Muscle of arm (tissue), 14 donors: ENCODE measurements at places on chromosomes 7 and 10.

- DNase-seq, result no peak
These were observed 27.7 kb downstream of the DENND11 start for GRCh38 chr7:141674171-141674671.

- DNase-seq, result no peak
These were observed 194.4 kb upstream of the C7orf33 start for GRCh38 chr7:148395990-148396716.

- no peak for DNase-seq
These were observed 195.4 kb upstream of the GHITM start for GRCh38 chr10:83943920-83944319.

- no peak for DNase-seq
These were observed 63.9 kb upstream of the GSDME start for GRCh38 chr7:24821045-24821753.

DNA sequence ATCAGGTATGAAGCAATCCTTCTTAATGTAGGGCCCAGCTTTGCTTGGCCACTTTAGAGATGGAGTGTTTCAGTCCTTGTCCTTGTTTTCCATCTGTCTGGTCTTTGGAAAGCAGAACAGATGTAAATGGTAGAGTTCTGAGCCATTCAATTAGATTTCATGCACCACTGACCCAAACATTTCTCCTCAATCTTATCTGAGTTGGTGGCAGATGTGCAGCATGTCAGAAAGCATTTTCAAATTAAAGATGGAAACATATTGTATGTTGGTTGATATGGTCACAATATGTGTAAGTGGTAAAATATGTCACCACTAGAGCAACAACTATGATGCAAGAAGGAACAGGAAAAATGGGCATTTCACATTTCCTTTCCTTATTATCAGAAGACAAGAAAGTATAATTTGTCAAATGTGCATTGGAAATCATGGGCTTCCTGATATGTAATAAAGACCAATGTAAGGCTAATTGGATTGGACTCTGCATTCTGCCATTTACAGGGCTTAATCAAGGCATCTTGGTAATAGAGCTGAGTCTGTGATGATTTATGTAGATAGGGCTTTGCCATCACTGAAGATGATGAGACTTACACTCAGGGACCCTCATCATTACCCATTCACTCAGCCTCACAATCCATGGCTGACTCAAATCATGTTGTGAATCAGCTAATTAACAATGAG is 750.7 kb downstream of the NRG3 start:
- DNase-seq, result no peak

GRCh38 chr7:33900501-33900900 is 4.8 kb upstream of the BMPER start:
- DNase-seq, result no peak

DNA sequence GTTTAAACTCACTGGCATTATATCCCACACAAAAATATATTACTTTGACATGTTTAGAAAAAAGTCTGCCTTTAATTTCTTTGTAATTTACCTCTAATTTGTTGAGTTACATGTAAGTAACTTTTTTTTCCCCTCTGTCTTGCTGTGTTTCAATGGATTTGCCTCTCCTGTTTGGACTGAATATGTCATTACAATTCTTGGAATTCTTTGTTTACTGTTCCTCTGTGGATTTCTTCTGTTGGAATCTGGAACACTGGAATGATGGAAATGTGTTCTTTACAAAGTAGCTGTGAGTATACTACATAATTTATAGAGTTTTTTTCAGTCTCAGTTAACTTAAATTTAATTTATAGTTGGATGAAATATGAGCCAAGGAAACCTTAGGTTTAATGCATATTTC is 30.4 kb downstream of the SEPTIN7 start:
- peak; percentile 25 for DNase-seq

GRCh38 chr10:34198953-34199352 is 616.1 kb downstream of the PARD3 start:
- DNase-seq, result no peak

GRCh38 chr10:123567984-123568739 is 98.0 kb upstream of the GPR26 start:
- DNase-seq, result no peak

DNA sequence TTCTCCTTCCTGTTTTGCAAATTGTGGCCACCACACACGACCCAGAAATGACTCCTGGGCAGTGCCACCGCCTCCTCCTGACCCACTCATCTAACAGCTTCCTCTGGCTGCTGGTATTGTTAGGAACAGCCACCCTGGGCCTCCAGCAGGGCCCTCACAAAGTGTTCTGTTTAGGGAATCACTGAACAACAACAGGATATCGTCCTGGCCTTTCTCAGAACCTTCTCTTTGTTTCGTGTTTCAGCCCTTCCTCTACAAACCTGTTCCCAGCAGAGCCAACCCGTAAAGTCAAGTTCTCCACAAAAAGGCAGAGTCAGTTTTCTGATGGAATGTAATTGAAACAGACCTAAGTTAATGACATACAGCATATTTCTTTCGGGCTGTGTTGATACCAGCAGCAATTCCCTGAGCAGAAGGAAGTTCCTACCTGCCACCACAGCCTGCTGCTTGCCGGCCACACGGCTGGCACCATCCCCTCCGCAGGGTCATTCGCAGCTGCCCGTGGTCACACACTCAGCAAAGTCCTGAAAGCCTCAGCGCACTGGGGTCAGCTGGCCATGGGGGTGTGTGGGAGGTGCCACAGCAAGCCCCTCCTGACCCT is 91.7 kb upstream of the PITRM1 start:
- DNase-seq, result no peak

GRCh38 chr10:114748241-114748640 is 73.3 kb upstream of the FHIP2A start:
- no peak for DNase-seq

DNA sequence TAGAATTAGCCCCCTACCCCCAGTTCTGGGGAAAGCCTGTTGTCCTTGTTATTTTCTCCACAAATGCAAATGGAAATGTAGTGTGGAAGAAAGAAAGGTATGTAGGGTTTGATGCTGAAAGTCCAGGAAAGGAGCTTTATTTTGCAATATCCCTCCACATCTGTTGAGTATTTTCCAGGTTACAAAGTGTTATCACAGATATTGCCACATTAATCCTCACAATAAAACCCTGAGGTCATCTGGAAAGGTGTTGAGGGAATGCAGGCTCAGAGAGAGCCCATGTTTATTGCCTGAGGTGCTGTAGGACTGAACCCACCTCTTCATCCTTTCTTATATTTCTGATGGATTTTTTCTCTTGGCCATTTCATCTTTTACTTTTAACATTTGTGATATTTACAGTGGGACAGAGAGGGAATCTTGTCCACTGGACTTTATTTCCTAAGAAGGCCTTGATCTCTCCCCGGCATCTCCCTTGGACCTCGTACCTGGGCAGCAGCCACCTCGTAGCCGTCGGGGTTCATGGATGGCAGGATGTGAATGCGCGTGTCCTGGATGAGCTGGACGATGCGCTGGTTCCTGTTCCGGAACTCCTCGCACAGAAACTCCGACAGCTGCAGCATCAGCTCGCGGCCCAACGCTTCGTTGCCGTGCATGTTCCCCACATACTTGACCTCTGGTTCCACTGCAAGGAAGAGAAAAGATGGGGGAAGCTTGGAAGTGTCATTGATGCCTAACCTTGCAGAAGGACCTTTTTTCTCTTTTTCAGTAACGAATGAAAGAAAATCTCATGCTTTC is 6.0 kb downstream of the CPN1 start:
- no peak for DNase-seq

DNA sequence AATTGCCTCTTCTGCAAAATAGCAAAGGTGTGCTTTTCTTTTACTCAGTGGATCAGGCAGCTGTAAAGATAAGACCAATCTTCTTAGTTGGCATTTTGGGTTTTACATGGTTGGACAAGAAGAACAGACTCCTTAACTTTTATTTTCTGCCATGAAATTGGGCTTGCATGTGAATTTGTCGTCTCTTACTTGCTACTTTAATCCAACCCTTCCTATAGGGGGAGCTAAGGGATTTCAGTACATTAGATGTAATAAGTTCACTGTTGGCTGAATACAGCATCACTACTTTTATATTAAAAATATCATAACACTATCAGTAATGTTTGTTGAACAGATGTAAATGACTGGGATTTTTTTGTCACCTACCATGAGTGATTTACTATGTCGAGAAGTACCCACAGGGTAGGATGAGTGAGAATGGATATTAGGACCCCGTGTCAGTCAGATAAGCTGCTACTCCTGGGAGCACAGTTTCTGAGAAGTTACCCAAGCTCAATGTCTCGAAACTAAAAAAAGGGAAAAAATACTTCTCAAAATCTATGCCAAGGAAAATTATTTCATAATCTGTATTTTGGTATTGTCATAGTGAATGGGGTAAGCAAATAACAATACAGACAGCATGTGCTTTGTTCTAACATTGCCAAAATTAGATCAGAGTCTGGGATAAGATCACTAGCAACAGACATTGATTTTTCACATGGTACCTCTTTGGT is 127.4 kb upstream of the AGR3 start:
- DNase-seq, result no peak

DNA sequence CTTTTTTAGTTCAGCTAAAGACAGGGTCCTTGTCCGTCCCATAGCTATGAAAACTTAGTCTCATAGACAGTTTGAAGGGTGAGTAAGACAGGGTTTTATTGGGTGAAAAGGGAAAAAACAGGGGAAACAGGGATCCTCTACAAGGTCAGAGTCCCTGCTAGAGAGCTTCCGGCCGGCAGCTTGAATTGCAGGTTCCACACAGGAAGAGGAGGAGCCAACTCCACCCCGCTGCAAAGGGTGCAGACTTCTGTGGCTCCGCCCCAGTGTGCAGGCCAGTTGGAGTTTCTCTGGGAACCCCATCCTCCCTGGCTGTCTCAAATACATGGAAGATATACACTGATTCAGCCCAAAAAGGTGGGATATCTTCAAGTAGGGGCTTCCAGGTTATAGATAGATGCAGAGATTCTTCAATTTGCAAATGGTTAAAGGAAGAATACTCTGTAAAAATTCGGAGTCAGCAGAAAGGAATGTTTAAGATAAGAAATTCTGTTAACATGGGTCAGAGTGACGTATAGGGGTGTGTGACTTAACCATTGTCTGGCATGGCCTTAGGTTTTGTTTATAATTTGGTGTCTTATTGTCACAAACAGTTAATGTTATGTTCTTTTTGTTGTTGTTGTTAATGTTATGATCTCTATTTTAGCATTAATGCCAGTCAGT is 34.6 kb upstream of the HECW1 start:
- no peak for DNase-seq

DNA sequence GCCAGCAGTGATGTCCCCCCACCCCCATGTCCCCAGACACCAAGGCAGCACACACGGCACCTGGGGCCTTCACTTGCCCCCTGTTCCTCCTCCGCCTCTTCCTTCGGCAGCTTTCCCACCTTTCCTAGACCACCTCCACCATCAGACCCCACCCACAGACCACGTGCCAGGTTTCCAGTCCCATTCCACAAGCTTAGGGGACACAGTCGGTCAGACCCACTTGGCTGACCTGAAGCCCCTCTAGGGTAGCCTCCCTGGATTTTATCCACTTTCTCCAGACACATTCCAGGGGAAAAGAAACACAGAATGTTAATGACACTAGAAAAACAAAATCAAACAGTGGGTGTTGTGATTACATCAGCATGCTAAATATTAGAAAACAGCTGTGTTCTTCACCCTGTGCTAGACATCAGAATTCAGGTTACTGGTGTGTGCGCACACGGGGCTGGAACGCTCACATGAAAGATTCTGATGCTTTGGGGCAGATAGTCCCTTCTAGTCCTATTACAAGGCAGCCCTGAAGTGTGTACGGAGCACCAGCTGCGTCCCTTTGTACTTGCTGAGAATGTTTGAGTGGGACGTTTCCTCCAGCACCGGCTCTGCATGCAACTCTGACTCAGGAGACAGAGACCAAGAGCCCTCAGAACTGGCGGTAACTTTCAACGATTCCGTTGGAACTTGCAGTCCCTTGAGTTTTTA is 75.5 kb upstream of the PPP2R2D start:
- peak; percentile 8 for DNase-seq

DNA sequence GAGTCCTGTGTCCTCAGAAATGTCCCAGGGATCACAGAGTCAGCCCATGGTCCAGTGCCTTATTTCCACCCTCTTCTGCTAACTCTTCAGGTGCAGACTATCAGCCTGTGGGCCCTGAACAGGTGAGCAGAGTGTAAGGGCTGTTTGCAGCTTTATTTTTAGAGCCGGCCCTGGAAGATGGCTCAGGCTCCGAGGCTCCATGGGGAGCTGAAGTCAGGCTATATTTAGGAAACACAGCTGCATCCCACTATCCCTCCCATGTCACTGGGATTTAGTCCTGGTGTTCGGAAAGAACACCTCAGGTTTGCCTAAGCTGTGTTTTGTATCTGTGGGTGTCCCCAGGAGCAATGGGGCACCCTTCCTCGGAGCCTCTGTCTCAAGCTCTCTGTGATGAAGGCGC is 126.9 kb downstream of the RPS24 start:
- no peak for DNase-seq

GRCh38 chr10:34260904-34261303 is 554.2 kb downstream of the PARD3 start:
- DNase-seq, result no peak

DNA sequence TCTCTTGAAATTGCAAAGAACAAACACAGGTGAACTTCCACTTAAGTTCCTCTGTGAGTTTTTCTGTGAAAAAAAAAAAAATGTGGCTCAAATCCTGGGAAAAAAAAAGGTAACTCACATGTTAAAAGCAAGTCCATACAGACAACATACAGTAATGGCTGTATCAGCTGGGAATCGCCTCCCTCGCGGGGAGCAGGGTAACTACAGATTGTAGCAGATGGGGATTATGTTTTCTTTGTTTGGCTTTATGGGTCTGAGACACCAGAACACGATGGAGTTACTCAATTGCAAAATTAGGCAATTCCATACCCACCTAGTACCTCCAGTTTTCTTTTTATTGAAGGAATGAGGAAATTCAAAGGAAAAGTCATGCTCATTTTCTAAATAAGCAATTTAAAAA is 42.3 kb downstream of the FEZF1 start:
- no peak for DNase-seq

- DNase-seq, result no peak
These were observed 44.0 kb downstream of the SLC25A13 start for GRCh38 chr7:96277921-96278320.

DNA sequence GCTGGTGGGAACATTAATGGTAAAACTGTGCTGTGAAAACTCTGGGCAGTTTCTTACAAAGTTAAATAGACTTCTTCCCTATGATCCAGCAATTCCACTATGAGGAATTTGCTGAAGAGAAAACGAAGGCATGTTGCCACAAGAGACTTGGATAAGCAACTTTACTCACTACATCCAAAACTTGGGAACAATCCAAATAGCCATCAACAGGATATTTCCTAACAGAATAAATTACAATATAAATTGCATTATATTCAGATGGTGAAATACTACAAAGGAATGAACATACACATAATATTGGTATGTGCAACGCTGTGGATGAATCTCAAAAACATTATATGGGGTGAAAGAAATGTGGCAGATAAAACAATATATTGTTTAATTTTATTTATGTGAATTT is 21.4 kb upstream of the MKI67 start:
- DNase-seq, result peak; percentile 40
